Activated CD8-positive, alpha-beta T cell treated with anti-CD3 and anti-CD28 coated beads, Interleukin-2, amount 10 ng/mL, durations not matched to agents 7 days and 5 days (primary cell): ENCODE measurements at places on chromosomes 1 and 21.

GRCh38 chr1:89484092-89485038 is 40.3 kb upstream of the LRRC8B start:
- no peak for DNase-seq

DNA sequence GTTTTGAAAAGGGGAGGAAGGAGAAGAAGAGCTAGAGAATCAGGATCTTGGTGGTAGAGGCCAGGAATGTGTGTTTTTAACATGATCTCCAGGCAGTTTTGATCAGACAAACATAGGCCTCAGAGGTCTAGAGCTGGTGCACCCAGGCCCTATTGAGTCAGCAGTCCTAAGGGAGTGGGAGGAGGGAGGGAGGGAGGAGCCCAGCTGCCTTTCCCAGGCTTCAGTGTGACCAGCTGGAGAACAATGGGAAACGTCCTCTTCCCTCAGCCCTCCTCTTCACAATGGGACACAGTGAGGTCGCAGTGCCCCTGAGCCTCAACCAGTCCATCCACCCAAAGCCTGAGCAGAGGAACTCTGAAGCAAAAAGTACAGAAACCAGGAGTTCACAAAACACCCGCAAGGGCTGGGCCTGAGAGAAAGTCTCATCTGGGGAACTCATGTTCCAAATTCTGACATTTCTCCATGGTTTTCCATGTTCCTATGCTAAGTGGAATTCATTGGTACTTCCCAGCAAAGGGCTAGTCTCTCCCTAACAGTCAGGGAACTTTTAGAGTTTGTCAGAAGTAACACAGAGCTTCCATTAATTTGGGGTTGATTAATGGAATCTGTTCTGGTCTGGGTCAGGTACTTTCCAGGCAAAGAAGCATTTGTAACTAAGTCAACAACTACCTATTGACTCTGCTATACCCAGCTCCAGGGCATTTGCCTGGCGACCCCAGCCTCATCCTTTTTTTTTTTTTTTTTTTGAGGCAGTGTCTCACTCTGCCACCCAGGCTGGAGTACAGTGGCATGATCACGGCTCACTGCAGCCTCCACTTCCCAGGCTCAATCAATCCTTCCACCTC is 37.5 kb downstream of the ELAPOR1 start:
- no peak for DNase-seq

- no peak for DNase-seq
Measured at GRCh38 chr21:42892582-42892930, 553 bp upstream of the NDUFV3 start.

DNA sequence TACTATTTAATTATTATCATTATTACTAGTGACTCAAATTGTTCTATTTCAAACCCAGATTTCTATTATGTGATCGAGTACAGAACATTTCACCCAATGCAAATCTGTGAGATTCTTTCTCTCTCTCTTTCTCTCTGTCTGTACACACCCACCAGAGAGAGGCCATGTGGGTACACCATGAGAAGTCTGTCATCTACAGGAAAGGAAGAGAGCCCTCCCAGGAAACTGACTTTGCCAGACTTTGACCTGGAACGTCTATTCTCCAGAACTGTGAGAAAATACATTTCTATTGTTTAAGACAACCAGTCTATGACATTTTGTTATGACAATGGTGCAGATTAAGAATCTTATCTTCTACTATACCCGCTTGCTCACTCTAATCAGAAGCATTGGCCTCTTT is 1091.6 kb downstream of the TTLL7 start:
- no peak for DNase-seq

- no peak for DNase-seq
Measured at GRCh38 chr1:2019172-2019543, at the start of gene GABRD. TSS of gene GABRD (plus strand) at chr1:2019345. CDS start at chr1:2019424, 79 bp downstream.

DNA sequence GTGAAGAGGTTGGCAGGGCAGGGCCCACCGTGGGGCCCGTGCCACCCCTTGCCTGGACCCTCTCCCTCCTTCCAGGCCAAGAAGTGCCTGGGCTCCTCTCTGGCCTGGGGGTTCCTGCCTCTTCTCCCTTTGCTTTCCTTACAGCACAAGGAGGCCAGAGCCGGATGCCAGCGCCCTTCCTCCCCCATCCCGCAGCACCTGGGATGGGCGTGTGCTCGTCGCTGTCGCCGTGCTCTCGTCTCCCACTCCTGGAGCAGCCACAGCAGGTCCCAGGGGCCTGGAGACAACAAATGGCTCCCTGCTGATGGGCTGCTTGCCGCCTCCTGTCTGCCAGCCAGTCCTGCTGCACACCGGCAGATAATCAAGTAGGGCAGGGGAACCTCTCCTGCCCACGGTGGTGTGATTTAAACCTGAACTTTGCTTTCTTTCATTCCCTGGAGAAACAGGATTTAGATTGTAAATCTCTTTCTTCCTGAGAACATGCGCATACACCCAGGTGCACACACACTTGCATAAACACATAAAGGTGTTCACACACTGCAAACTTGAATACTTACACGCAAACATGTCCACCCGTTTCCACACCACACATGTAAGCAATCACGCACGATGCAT is 50.8 kb upstream of the POU3F1 start:
- DNase-seq, result no peak

DNA sequence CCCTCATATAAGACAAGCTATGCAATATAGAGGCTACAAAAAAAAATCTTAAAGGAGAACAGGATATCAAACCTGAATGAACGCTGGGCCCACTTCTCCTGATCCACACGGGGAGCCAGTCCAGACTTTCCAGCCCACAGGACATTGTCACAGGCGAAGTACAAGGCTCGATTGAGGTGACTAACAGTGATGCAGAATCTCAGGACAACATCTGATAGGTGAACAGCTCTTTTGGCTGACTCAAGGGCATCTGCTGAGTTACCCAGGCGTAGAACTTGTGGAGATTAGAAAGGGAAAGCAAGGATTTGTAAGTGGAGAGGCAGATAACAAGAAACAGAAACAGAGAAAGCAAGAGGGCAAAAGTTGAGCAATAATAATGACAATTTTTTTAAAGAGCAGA is 1.8 kb downstream of the PEX11B start:
- DNase-seq, result no peak

GRCh38 chr1:228012555-228012954 is 5.8 kb downstream of the WNT3A start:
- no peak for DNase-seq

GRCh38 chr1:94878329-94878728 is 48.6 kb downstream of the CNN3 start:
- no peak for DNase-seq
